Fibroblast of skin of back (primary cell): ENCODE measurements at places on chromosomes 5 and 9.

- no peak for DNase-seq
These were observed 526.0 kb downstream of the CDH18 start for GRCh38 chr5:19462019-19462418.

- no peak for DNase-seq
These were observed 276.9 kb downstream of the CDH9 start for GRCh38 chr5:26761446-26761845.

DNA sequence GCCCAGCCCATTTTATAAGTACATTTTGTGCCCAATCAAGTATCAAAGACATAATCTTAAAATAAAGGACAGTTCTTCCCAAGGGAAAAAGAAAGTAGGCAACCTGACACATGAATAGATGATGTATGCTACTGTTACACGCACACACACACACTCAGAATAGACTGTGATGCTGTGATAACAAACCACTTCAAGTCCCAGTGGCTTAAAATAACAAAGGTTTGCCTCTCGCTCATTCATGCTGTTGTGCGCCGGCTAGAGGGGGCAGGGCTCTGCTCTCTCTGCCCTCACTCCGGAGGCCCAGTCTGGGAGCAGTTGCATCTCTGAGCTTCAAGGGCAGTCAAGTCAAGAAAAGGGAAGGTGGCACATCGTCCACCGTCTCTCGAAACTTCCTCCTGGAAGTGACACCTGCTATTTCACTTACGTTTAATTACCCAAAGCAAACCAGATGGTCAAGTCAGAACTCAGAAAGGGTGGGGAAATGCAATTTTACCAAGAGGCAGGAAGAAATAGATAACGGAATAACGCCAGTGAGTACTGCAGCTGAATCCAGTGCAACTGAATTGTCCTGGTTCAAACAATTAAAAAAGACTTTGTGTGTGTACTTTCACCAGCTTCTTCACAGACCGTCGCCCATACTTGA, 43.3 kb downstream of the ANKRD33B start:
- DNase-seq, result peak; percentile 72

DNA sequence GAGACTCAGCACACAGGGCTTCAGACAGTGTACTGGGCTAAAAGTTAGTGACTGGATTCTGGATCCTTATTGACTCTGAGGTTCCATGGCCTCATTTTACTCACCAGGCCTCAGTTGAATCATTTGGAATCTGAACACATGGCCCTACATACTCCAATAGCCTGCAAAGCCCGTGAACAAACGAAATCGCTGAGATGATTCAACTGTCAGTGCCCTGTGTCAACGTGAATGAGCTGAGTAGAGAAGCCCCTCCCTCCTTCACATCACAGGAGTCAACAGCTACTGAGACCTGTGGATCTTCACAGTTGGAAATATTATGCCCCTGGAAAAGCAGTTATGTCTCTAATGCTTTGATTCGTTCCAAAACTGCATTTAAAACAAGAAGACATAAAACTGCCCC, 429.3 kb downstream of the GADD45G start:
- no peak for DNase-seq

DNA sequence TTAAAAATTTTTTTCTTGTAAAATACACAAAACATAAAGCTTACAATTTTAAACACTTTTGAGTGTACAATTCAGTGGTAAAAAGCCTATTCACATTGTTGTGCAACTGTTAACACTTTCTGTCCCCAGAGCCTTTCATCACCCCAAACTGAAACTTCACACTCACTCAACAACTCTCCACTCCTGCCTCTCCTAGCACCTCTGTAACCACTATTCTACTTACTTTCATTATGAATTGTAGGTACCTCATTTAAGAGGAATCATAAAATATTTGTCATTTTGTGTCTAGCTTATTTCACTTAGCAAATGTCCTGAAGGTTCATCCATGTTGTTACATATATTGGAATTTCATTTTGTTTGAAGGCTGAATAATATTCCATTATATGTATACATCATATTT, 4.3 kb upstream of the ZNF510 start:
- DNase-seq, result no peak

DNA sequence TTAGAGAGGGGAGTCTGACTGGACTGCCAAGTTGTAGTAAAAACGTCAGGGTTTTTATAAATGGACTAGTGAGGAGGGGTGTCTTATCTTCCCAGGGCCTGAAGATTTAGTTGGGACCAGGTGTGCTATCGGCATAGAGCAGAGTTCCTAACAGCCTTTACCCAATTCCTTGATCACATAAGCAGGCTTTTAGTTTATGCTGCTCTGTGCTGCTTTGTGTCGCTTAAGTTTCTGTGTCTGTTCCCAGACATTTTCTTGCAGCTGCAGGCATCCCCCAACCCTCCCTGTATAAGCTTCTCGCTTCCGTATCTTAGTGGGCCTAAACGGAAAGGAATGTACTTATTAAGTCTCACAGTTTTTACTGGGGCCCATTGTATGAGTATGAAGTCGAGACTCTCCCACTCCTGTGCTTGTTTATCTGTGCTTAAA, 2.6 kb upstream of the SMC5 start:
- peak; percentile 93 for DNase-seq

- DNase-seq, result no peak
These were observed 713 bp downstream of the MOB3B start for GRCh38 chr9:27528886-27529315.

DNA sequence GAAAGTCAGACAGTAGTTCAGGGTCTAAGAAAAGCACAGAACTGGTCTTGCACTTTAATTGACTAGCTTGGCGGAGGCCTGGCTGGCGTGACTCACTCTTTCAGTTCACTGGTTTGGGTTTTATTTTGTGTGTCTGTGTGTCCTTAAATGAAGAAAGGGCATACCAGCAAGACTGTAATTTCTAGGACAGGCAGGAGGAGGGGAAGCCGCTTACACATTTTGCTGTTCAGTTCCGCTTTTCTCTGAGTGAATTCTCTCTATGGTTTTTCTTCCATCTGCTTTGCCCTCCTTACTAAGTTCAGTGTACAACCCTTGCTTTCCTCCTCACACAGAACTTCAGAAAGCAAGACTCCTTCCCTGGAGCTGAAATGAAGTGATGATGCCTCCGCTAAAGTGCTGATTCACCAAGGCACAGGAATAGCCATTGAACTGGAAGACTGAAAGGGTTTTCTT, 150.8 kb downstream of the MEF2C start:
- peak; percentile 50 for DNase-seq

- no peak for DNase-seq
These were observed 980 bp downstream of the CCNO start for GRCh38 chr5:55232271-55232984.

DNA sequence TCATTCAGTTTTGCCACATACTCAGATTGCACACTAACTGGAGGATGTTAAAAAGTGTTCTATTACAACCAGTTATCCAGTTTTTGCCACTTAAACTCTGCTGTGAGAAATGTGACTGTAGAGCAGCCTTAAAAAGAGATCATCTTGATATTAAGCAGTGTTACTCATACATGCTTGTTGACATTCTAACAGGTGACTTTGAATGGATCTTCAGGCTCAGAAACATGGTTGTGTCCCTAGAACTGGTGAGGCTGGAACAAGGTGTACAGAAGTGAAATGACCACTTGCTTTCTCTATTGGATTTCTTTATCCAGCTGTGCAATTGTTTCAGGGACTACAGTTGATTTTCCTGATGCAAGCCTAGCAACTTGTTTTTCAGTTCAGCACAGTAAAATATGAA, 166.1 kb upstream of the CCDC152 start:
- DNase-seq, result no peak

- no peak for DNase-seq
These were observed 37.8 kb upstream of the ARRDC3 start for GRCh38 chr5:91420879-91421278.

- peak; percentile 68 for DNase-seq
These were observed 10.9 kb upstream of the LAMC3 start for GRCh38 chr9:130997925-130998596.
